Muscle of arm (tissue), 14 donors: ENCODE measurements at places on chromosomes 12 and 14. TPM values are rescaled to one million over a fixed set of nuclear protein-coding genes. Genes with fewer than 3 reads are reported as not detected.

Gene ALG10B
- polyA plus RNA-seq: 8.8 TPM

Gene CPNE8
- 6.0 TPM for polyA plus RNA-seq

Gene AQP2
- polyA plus RNA-seq: not detected

Gene MUCL1
- polyA plus RNA-seq: not detected

Gene AMDHD1
- polyA plus RNA-seq: 0.16 TPM

Gene ASB8
- polyA plus RNA-seq: 75.6 TPM

Gene SAMD15
- 0.29 TPM for polyA plus RNA-seq

Gene CLEC4D
- polyA plus RNA-seq: not detected

Gene MAP3K9
- polyA plus RNA-seq: 0.15 TPM

Gene PRH2
- not detected for polyA plus RNA-seq

Gene AGAP2
- polyA plus RNA-seq: 5.4 TPM

Gene KLRB1
- polyA plus RNA-seq: 0.72 TPM

Gene TAPBPL
- polyA plus RNA-seq: 8.1 TPM

Gene TDRD9
- polyA plus RNA-seq: 0.21 TPM

Gene PRKAG1
- 70.0 TPM for polyA plus RNA-seq

Gene GPX2
- polyA plus RNA-seq: 0.60 TPM

Gene MYO1H
- 0.10 TPM for polyA plus RNA-seq

Gene P2RX2
- polyA plus RNA-seq: not detected

Gene MIP
- not detected for polyA plus RNA-seq

Gene C12orf54
- polyA plus RNA-seq: 0.64 TPM

Gene CISTR
- not detected for polyA plus RNA-seq

Gene NFATC4
- 20.7 TPM for polyA plus RNA-seq

Gene AQP6
- 0.26 TPM for polyA plus RNA-seq

Gene PYGL
- polyA plus RNA-seq: 38.0 TPM

Gene CERS5
- 37.6 TPM for polyA plus RNA-seq

Gene TMED8
- 6.8 TPM for polyA plus RNA-seq
